ENCODE measurements at places on chromosomes 1 and 21. TPM values are rescaled to one million over a fixed set of nuclear protein-coding genes. Genes with fewer than 3 reads are reported as not detected.
A peak's percentile ranks its signal among the peaks of the same experiment; 100 is the strongest.

NIBAN1 gene
- 12.4 TPM for polyA plus RNA-seq

- H3K4me1 ChIP-seq = peaks cover 3% of the 10 kb centered on the region
- no peak overlapping the region for H3K4me3 ChIP-seq
- no peaks in the 10 kb centered on the region for H3K36me3 ChIP-seq
- DNase-seq = peak; percentile 31
- no peaks in the 10 kb centered on the region for H3K27me3 ChIP-seq
- H3K27ac ChIP-seq = no peak overlapping the region
These were observed 172.6 kb downstream of the PLA2G4A start for GRCh38 chr1:187001198-187001889.

GRCh38 chr1:17669866-17670451 lies 85.2 kb upstream of the ACTL8 start:
- no peak for DNase-seq
- H3K36me3 ChIP-seq = peaks cover 90% of the 10 kb centered on the region
- H3K4me1 ChIP-seq = peaks cover 17% of the 10 kb centered on the region
- H3K27ac ChIP-seq = no peak overlapping the region
- H3K4me3 ChIP-seq = no peak overlapping the region

- H3K36me3 ChIP-seq = peaks cover 88% of the 10 kb centered on the region
- no peaks in the 10 kb centered on the region for H3K27me3 ChIP-seq
- no peaks in the 10 kb centered on the region for H3K4me1 ChIP-seq
- H3K27ac ChIP-seq = no peak overlapping the region
- no peak for DNase-seq
These were observed 10.8 kb upstream of the SLC25A34 start for GRCh38 chr1:15724949-15725880.
